ENCODE measurements at places on chromosomes 16 and 17. TPM values are rescaled to one million over a fixed set of nuclear protein-coding genes. Genes with fewer than 3 reads are reported as not detected.

- DNase-seq = no peak
Measured at GRCh38 chr17:29157310-29157709, 22.9 kb downstream of the MYO18A start.

DNA sequence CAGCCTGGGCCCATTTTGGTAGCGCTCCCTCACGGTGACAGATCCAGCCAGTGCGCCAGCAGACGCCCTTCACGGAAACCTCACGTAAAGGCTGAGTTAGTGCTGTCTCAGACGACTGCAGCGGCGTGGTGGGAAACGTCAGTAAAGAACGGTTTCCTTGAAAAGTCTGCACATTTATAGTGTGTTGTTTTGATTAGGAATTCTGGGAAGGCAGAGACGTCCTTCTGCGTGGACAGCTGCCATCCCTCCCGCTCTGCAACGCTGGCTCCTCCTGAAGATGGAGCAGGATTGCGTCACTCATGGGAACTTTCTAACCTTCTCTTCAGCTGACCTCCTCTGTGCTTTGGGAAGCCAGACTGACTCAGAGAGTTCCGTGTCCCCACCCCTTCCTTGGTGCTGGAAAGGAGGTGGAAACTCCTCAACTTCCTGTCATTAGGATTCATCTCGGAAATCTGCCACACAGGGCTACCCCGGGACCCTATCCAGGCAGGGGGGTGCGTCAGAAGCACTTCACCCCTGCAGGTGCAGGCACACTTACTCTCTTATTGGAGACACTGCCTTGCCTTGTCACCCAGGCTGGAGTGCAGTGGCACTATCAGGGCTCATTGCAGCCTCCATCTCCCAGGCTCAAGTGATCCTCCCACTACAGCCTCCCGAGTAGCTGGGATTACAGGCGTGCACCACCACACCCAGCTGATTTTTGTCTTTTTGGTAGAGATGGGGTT is 24.3 kb upstream of the CRISPLD2 start:
- no peak for DNase-seq

- DNase-seq = peak; percentile 18
Measured at GRCh38 chr17:48295362-48296288, 134.4 kb downstream of the SKAP1 start.

DNA sequence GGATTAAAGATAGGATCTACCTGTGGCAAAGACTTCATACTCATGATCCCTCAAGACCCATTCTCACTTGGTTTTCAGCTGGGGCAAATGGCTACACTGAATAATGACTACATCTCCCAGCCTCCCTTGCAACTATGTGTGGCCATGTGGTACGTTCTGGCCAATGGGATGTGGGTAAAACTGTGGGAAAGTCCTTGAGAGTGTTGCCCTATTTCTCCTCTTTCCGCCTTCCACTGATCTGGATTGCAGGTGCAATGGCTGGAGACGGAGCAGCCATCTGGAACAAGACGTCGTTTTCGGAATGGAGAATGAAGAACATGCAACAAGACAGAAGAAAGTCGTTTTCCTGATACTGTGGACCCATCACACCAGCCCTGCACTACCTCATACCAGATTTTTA is 48.5 kb downstream of the HAPSTR1 start:
- no peak for DNase-seq

DNA sequence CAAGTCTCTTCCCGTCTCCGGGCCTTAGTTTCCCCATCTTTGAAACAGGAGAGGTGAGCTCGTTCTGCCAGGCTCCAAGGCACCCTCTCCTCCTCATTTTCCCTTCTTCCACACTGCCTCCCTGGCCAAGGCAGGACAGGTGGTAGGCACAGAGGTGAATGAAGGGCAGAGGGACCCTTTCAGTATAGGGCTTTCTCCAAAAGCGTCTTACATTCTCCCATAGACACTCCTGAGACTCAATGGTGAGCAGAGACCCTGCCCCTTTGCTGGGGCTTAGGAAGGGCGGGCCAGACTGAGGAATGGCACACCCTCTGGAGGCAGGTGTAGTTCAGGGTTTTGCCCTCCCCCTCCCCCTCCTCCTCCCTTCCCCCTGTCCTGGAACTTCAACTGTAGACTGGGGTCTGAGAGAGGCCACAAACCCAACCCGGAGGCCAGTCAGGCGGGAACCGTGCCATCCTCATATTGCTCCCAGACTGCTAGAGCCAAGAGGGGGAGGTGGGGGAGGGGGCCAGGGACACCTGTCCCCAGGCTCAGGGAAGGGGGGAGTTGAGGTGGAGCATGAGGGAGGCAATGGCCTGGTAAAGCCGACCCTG is 1.9 kb downstream of the PLEKHH3 start:
- DNase-seq = no peak

DNA sequence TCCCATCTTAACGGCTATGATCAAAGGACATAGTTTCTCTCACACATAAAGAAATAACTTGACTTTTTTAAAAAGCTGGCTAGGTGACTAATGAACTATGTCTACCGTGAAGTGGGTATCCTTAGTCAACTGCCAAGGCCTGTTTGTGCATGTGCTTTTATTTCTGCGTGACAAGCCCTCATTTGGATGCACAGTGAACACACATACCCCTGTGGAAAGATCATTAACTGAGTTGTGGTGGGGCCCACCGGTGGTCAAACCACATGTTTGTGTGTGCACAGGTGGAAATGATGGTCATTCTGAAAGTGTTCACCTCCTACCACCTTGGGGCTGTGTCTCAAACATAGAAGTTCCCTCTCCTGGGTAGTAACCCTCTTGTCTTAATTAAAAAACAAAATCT is 256.1 kb upstream of the SALL1 start:
- no peak for DNase-seq

MYO15B gene
- 26.5 TPM for total RNA-seq
